ENCODE measurements at places on chromosomes 4 and X.

DNA sequence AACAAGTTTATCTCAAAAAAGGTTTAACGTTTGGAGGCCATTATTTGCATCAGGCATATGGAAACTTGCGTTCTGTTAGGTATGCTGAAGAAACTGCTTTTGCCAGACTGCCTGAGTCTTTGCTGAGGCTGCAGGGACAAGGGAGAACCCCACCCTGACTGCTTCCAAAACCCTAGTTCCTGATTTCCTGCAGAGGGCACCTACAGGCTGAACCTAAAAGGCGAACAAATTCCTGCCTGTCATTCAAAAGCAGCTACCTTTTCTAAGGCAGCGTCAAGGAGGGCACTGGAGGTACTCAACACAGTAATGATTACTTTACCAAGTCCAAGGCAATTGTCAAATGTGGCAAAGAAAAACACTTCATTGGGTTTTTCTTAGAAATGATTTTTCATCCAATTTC is 578 bp upstream of the CORIN start:
- DNase-seq = no peak

GRCh38 chrX:18682979-18683387 is 11.1 kb upstream of the RS1 start:
- DNase-seq = no peak

DNA sequence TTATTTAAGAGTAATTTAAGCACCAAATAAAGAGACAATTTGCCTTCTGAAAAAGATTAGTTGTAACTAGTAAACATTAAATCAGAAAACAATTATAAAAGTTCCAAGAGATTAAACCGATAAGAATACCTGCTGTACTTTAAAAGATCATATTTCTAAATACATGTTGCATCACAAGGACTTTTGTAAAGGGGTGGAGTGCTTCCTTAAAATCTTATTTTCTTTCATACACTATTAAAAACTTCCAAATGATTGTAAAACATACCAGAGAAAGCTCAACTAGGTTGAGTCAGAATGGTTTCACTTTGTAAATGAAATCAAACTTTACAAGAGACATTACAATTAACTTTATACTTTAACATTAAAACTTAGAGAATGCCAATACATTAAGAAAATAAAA is 41.8 kb downstream of the ACSL4 start:
- no peak for DNase-seq

DNA sequence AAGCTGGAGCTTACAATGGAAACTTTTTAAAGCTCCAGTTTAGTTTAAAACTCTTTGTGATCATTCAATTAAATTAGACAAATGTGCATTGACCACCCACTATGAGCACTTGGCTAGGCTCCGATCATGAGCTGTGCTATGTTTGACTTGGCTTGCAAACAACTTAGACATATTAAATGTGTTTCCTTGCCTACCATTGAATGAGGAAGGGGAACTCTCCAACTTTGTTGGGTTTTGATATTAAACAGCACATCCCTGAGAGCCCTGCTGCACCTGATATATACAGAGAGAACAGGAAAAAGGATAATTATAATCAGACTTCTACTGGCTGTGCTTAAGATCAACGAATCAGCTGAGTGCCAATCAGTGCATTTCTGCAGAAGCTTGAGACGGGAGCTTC is 71.4 kb upstream of the ADGRL3 start:
- no peak for DNase-seq

GRCh38 chr4:39259571-39260330 is 77.4 kb downstream of the WDR19 start:
- no peak for DNase-seq

DNA sequence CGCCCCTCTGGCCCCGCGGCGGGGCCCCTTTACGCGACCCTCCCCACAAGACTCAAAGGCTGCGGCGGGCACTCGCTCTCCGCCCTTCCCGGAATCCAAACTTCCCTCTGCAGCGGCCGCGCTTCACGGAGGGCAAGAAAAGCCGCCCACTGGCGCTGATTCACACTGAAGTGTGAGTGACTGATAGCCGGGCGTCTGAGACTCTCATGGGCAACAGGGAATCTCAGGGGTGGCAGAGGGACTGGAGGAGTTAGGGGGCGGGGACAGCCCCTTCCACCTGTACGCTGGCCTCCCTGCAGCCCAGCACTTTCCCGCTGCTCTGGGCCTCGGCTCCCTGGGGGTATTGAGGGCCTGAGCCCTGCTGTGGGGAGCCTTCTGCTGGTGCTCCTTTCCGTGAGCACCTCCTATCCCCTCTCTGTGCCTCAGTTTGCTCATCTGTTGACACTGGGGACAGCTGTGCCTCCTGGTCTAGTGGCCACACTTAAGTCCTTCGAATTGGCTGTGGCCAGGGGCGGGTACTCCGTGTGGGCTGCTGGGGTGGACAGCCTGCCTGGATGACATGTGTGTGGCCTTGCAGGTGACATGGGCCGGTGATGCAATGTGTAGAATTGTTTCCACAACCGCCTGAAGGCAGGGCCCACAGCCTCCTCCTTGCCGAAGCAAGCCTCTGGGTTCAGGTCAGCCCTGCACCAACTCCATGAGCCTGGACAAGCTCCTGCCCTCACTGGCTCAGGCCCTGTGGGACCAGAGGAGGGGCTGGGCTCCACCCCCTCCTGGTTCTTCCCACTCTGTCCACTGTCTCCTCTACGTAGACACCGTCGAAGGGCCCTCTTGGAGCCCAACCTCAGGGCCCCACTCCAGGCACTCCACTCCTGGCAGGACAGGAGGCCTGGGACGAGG is 951 bp downstream of the SH3BP2 start:
- DNase-seq = no peak

DNA sequence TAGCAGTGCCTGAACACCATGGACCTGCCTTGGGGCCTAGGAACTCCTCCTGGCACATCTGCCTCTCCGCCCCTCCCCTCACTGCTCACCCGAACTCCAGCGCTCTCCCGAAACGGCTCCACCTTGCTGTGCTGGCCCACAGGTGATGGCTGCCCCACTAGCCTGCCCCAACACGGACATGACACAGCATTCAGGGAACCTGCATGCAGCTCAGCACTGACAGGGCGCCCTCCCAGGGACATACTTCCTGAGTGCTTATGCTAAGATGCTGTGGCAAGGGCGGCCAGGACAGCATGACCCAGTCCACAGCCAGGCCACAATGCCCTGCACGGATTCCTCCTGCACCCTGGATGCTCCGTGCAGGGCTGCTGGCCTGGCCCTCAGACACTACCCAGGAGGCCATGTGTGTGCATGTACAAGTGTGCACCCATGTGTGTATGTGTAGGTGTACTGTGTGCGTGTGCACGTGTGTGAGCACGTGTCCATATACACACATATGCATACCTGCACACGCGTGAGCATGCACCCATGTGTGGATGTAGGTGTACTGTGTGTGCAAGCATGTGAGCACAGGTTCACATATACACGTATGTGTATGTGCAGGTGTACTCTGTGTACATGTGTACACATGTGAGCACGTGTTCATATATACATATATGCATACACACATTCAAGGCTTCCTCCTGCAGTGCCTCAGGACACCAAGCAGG is 6.0 kb downstream of the TMEM271 start:
- no peak for DNase-seq

DNA sequence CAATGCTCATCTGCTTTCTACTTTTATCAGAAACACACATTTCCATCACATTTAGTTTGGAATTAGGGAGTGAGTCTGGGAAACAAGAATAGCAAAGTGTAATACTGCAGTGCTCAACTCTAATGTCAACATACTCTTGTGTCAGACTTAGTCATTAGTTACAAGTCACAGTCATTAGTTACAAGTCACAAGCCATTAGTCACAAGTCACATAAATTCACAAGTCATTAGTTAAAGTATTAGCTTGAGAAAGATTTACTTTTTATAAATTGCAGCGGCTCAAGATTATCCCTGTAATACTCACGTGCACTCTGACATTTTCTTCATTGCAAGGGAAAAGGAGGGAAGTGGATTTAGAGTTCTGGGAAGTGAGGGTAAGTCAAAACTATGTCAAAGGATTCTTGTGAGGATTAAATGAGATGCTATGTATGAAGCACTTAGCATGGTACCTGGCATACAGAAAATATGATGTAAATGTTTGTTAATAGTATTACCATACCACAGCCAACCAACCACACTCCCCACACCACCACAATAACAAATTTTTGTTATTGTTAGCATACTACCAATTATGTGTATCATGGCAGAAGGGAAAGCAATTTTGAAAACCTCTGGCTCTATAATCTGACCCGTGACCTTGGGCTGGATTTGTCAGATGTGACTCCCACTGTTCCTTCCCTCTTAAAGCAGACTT is 116.6 kb downstream of the ARHGAP24 start:
- no peak for DNase-seq

DNA sequence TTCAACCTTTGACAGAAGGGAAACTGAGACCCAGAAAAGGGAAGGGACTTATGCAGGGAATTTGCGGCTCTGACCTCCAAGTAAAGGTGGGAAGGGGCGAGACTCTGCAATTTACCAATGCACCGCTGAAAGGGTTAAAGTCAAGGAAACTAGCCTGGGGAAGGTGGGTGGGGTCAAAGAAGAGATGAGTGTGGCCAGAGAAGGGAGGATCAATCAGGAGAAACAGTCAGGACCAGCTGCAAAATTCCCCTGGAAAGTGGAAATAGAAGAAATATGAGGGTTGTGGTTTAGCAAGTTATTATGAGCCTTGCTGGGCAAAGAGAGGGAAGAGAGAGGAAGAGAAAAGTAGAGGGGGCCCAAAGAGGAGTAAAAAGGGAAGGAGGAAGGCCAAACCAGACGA is 30.5 kb downstream of the STARD8 start:
- no peak for DNase-seq

DNA sequence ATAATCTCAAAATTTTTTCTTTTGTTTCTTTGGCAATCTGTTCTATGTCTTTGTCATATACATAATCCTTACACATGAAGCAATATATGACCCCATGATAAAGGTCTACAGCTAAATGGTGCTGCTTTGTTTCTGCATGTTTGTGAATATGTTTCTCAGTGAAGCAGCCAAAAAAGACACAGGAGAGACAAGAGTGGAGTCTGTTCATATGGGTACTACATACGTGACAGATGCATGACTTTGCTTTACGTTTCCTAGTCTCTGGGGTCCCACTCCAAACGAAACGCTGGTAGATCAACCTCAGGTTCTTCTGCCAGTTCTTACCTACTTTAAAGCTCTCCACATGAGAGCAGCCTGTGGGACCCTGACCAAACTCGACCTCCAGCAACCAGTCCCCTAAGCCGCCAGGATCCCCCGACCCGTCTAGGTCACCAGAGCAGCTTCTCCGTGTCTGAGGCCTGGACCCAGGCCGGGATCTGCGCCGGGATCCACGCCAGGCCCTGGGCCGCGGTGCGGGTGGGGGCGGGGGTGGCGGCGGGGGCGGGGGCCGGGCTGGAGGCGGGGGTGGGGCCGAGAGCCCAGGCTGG is 1.5 kb downstream of the USP51 start:
- no peak for DNase-seq

DNA sequence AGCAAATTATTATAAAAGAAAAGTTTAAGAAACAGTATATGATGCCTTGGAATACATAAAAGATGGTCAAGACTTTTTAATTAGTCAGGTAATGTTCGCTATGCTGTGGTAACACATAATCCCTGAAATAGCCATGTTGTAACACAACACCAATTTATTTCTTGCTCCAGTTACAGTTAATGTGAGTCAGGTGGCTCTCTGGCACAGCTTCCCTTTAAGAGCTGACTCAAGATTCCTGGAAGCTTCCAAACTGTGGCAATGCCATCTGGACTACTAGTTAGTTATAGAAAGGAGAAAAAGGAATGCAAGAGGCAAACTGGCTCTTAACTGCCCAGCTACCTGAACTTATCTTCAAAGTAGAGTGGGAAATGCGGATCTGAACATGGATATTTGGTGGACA is 210.5 kb downstream of the CHM start:
- DNase-seq = no peak

DNA sequence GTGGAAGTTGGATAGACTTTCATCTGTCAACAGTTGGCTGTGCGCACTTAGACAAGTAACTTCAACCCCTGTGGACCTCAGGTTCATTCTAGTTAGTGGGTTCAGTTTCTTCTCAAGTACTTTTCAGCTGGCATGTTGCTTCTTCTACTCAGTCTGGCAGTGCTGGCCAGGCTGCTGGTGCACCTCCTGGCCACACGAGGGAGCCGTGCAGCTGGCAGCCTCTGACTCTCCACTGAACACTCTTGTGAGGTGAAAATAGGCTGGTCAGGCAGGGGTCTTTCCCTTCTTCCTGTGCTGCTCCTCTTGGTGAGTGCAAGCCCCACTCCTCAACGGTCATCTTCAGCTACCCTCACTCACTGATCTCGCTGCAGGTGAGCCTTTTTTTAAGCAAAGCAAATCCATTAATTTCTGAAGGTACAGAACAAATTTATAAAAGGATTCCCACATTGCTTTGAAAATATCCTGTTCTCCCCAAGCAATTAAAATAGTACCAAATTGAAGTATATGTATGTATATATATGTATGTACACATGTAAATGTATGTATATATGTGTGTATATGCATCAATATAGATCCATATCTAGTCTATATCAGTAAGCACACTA is 30.6 kb downstream of the LONRF3 start:
- peak; percentile 4 for DNase-seq

DNA sequence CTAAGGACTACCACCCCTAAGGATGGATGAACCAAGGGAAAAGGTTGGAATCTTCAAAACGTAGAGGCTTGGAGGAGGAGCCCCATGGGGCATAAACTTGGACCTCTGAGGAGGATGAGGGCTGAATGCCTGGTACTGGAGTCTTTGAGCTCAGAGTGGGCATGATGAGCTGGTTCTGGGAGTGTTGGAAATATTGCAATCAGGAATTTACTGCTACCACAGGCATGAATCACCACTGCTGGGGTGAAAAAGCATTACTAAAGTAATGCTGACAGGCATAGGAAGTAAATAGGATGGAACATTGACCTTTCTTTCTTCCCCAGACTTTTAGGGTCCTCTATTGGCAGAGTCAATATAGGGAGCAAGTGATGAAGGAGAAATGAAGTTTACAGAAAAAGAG is 105.8 kb upstream of the RPS6KA3 start:
- no peak for DNase-seq

DNA sequence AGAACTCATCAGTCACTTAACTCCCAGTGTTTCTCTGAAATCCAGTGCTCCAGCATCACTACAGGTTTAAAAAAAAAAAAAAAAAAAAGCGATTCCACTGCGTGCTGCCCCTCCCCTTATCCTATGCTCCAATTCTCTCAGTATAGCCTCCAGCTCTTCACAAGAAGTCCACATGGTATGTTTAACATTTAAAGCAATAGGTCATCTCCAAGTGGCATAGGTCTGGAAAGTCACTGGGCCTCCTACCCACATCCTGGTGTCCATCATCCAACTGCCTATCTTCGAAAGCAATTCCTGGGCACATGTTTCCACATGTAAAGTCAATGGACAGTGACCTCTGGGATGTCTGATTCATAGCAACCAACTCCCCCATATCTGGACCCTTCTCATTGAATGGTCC is 66.5 kb upstream of the MAP3K15 start:
- no peak for DNase-seq

DNA sequence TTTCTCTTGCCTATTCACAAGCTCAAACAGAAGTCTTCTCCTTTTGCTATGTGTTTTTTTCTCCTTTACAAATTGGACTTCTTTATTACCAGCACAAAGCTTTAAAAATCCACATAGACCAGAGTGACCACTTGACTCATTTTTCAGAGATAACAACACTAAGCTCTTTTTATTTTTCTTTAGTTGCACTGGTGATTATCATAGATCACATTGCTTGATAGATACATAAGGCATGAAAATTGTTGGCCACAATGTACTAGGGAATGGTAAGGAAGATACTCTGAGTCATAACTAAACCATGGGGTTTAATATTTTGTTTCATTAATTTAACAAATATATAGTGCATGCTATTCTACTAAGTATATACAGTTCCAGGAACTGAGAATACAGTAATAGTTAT is 159.0 kb downstream of the GASK1B start:
- DNase-seq = no peak

Data from NCI-H1417 treated with DMSO at 0.1 percent for 48 hours (cell line).